ENCODE measurements at places on chromosomes 4 and X.

DNA sequence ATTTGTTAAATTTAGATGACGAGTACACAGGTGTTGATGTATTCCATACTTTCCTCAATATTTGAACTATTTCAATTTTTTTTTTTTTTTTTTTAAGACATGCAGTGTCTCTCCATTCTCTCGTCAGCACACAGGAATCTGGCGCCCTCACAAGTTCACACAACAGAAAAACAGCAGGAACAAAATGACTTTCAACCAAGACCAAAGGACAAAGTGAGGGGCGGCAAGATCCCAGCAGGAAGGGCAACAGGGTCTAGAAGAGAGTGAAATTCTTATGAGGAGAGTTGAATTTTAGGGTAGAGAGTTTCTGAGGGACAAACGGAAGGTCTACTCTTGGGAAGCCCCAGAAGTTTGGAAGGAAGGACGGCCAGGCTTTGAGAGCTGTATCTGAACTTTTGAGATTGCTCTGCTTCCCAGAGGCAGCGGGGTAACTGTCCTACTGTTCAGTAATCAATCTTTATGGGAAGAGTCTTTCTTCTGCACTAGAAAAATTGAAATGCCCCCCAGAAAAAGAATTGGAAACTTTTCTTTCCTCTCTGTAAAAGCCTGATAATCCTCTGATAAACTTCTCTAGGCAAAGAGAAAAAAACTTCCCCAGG lies 760.2 kb downstream of the RAB28 start:
- no peak for DNase-seq

- DNase-seq = peak; percentile 70
Observed at GRCh38 chr4:1216869-1217294, 32.0 kb downstream of the CTBP1 start.

GRCh38 chr4:24219209-24219608 lies 329.4 kb upstream of the PPARGC1A start:
- no peak for DNase-seq

DNA sequence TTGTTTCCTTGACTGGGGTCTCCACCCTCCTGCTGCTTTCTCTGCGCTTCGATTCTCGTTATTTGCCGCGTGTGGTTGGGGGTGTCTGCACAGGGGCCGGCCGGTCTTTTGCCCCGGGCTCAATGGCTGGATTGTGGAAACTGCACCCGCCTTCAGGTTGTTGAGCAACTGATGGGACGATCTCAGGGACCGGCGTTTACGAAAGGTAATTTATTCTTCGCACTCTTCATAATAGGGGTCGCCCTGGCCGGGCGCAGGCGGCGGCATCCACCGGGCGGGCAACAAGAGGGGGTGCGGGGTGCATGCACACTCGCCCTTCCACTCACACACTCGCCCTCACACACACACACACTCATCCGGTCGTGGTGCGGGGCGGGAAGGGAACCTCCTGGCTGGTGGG lies 1.4 kb downstream of the ADGRL3 start:
- no peak for DNase-seq

DNA sequence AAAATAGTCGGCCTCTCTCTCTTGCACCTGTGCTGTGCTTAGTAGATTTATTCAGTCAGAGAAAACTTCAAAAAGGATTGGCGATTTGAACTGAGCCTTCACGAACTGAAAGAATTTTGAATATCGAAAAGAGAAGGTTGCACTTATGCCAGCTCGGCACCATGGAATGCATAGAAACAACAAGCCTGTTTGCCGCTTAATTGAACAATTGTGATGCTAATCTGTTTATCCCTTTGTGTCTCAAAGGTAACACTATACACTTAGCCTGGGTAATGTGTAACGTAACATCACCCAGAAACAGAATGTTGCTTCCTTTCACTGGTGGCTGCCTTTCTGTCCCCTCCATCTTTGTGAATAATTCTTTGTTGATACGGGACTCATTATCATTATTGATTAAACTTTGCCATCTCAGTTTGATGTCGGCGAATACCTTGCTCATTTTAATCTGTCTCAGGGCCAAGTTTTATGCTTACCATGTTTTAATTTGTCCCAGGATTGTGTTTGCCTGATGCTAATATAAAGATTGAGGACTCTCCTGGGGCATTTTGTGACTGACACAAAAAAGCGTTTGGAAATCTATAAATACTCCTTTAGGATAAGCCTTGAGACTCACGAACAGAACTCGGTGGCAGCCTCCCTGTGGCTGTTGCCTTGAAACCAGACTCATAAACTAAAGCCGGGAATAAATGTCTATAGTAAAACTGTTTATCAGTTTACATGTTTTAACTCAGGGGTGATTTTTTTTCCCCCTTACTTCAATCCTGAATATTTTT lies 400.5 kb downstream of the RAPGEF2 start:
- no peak for DNase-seq

DNA sequence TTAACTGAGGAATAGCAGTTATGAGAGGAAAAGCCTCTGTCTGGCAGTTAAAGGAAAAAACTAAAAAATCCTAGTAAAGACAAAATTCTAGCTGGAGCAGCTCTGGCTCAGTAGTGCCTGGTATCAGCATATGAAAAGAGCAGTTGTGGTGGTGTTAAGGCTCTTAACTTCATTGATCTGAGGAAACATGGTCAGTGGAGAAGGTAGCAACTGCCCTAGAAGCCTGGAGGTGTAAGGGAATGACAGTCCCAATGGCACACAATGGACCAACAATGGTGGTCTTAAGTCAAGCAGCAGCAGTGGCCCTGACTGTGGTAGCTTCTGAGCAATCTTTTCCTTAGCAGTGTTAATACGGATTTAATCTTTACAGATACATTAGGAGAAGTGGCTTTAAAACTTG lies 189.6 kb upstream of the POF1B start:
- DNase-seq = no peak

- no peak for DNase-seq
Observed at GRCh38 chr4:78749972-78750727, 26.0 kb upstream of the BMP2K start.

- DNase-seq = no peak
Observed at GRCh38 chr4:174009686-174010451, 273.6 kb downstream of the FBXO8 start.

DNA sequence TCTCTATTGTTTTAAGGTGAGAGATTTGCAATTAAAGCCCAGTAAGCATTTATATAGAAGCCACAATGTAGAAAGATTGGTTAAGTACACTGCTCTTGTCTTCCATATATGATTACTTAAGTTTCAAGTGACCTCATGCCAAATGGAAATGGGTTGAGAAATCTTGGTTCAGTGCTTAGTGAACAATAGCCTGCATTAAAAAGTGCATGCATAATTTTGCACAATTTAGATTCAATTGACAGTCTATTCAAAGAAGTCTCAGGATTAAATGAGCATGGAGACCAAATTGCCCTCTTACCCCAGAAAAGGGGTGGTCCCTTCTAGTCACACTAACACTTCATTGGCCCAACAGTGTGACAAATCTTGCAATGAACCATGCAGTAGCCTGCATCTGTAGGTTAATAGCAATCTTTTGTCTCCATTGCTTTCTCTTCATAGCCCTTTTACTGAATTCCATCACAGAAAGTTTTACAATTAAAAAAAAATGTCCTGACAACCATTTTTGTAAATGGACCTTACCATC lies 93.6 kb downstream of the HHIP start:
- no peak for DNase-seq

DNA sequence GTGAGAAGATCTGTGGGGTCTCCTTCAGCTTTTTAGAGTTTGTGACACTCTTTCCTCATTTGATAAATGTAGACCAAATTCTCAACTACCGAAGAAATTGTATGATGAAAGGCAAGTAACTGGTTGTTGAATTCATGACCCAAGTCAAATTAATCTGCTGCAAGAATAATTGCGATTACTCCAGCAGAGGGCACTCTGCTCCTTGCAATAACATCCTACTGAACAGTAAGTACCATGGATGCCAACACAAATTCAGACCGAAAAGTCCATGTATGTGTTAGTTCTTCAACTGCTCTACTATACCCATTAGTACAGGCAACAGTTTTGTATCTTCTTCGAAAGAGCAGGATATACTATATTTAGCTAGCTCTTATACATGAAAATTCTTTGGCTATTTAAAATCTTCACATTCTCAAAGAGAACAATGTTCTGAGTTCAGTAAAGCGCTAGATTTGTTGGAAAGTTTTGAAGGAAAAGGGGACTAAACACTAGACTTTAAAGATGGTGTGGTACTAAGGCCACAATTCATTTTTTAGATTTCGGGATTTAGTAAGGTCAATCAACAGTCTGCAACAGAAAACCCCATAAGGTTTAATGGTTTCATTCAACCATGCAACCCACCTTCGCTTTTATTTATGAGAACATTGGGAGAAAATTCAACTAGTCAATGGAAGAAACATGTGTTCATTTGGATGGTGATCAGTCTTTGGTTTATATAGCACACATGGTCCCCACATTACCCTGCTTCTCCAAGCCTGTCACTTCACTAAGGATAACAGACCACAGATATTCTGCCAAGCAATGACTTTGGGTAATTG lies 105.4 kb upstream of the TBC1D9 start:
- no peak for DNase-seq

- no peak for DNase-seq
Observed at GRCh38 chr4:82043809-82044137, 330.0 kb downstream of the HNRNPD start.

GRCh38 chr4:71217688-71218087 lies 121.1 kb upstream of the SLC4A4 start:
- no peak for DNase-seq

- no peak for DNase-seq
Observed at GRCh38 chrX:15474028-15474427, 19.1 kb downstream of the PIR start.
